ENCODE measurements at places on chromosomes 3 and 15.
A peak's percentile ranks its signal among the peaks of the same experiment; 100 is the strongest.

- DNase-seq, result no peak
Measured at GRCh38 chr15:50077176-50077575, 41.9 kb downstream of the ATP8B4 start.

DNA sequence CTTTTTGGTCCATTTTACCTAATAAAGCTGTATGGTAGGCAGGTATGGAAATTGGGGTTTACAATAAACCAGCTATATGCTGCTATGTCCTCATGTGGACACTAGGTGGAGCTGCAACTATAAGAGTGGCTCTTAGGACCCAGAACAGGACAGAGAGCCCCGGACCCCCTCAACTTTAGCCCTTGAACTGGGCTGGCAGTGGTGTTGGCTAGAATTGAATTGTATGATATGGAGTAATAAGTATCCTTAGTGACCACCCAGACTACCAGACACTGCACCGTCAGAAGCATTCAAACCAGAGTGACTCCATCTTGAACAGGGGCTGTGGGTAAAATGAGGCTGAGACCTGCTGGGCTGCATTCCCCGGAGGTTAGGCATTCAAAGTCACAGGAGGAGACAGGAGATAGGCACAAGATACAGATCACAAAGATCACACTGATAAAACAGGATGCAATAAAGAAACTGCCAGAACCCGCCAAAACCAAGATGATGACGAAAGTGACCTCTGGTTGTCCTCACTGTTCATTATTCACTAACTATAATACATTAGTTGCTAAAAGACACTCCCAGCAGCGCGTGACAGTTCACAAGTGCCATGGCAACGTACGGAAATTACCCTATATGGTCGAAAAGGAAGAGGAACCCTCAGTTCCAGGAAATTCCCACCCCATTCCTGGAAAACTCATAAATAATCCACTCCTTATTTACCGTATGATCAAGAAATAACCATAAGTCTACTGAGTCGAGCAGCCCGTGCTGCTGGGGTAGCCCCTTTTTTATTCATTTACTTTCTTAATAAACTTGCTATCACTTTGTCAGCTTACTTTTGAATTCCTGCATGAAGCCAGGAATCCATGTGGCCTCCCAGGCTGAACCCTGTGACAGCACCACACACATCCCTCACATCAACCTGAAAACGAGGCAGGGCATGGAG lies 68.7 kb upstream of the BLM start:
- peak; percentile 45 for DNase-seq

DNA sequence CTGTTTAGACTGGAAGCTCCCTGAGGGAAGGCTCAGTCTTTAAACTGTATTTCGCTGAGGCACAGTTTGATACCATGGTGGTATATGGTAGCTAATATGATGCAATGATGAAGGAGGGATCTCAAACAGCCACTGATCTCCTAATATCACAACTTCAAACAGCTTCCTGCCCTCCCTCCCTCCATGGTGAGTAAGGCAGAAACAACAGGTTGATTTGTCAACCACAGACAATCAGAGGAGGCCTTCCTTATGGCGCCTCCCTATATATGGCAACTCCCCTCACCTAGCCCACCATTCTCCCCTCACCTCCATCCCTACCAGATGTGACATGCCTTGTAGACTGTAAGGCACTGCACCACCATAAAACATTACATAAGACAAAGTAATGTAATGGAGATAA lies 316.5 kb upstream of the ICE2 start:
- DNase-seq, result no peak

GRCh38 chr3:28322464-28322863 lies 26.1 kb upstream of the ZCWPW2 start:
- no peak for DNase-seq

DNA sequence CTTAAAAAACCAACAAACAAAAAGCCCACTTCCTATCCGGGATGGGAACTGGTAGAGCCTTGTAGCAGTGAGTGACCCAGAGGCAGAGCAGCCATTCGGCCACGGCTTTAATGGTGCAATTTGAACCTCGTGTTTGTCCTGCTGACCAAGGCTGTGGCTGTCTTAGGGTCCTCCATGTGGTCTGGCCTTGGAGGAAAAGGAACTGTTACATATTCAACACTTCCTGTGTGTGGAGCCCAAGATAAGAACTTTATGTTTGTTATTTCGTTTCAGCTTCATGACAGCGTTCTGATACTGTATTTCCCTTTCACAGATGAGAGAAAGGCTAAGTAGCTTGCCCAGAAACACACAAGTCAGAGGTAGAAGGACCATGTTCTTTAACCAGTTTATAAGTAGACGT lies 269.8 kb downstream of the SV2B start:
- DNase-seq, result no peak

DNA sequence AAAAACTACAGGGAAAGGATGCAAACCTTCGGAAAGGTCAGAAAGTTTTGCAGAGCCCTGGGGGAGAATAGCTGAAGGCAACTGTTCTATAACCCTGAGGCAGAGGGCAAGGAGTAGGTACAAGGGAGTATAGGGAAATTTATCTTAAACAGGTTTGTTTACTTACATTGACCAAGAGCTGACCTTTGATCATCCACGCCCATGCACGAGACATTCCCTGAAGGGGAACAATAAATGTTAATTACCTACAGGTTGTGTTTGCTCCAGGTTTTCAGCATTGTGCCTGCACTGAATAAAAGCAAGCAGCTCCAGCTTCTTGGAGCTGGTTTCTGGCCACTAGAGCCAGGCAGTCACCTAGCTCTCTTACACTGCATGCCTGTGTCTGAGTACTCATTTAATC lies 524.5 kb upstream of the TGFBR2 start:
- DNase-seq, result no peak

DNA sequence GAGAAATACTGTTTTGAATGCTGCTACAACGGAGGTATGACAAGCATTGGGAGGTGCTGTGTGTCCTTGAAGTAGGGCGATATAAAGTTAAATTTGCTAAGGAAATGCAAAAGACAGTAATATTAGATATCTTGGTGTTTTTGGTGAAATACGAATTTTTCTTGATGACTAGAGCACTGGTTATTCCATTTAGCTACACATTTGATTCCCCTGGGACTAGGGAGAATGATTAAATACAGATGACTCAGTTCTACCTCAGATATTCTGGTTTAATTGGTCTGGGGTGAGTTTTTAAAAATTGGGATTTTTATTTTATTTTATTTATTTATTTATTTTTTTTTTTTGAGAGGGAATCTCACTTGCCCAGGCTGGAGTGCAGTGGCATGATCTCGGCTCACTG lies 18.7 kb upstream of the GADL1 start:
- DNase-seq, result no peak

DNA sequence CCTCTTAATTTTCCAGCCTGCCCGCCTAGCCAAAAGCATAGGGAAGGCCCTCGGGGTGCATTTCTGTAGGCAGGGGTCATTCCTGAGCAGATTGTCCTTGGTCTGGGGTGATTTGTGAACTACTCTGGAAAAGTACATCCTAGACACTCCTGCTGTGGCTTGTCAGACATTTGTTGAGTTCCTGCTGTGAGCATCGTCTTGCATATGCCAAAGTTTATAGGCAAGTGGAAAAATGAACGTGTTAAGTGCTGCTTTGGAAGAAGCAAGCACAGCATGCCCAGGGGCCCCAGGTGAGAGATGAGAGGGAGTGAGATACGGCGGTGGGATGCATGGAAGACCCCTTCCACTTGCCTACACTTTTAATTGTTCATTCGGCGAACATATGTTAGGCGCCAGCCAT lies 237.7 kb upstream of the ST8SIA2 start:
- no peak for DNase-seq

DNA sequence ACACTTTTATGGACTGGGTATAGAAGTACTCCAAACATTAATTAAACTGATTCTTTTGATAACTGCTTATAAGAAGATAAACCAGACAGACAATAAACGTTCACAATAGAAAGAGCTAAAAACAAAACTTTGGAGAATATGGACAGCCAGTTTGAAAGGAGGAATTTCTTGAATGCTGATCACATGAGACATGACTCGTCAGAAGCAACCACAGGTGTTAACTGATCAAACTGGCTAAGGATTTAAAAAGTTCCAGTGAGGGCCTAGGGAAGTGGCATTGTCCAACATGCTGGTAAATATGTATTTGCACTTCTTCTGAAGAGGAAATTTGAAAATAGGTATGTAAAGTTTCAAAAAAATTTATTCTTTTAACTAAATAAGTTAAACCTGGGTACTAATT lies 29.4 kb upstream of the AP3B2 start:
- no peak for DNase-seq

DNA sequence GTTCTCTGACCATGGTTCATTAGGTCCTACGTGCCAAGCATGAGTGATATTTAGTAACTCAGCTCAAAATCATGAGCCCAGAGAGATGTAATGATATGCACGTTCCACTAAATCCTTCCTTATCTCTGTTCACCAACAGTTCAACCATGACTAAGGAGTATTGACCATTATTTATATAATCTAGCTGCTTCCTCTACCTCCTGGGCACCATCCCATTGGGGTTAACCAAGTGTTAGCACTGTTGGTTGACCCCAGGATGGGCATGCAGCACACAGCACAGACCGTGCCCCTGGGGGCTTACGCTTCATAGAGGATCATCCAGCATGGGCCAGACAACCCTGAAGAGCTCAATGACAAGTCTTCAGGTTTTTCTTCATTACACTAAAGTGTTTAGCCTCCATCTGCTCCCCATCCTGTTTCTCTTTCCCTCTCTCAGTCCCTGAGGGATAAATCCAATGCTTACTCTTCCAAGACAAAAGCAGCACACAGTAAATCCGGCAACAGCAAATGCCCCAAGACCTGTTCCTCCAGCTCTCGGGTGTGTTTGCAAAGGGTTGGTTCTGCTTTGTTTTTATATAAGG lies 10.4 kb downstream of the FAM174B start:
- DNase-seq, result peak; percentile 97

DNA sequence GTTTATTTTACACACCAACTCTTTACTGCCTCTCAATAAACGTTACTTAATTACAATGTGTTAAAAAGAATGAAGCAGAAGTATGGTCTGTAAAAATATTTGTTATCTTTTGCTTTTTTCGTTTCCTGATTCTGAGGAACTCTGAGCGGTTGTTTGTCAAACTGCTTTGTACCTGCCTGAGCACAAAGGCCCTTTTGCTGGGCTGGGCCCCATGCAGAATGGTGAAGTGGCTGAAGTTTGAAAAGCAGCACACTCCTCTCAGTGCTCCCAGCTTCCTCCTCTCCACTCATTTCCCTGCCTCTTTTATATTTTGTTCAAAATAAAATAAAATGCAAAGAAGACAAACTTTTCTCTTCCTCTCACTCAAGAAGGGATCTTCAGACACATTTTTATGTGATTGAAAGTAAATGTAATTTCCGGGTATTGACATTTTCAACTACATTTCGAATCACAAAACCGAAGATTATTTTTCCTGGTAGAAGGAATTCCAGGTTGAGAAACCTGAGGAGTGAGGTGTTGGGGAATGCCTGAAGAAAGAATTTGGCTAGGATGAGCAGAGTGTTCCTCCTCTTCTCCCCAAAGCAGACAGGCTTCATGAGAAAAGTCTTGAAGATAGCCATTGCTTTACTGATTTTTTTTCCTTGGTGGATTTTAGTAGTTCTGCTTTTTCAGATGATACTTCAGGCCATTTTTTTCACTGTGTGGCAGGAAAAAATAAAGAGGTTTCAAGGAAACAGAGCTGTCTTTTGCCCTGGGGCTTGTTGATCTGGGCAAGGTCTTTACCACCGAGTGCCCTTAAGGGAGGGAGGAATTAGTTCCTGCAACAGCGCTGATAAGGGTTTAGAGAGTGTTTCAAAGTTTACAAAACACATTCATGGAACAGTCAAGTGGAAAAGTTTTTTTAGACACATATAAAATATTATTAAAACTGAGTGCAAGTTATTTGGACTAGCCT lies 229.8 kb downstream of the NFKBIZ start:
- DNase-seq, result no peak

GRCh38 chr3:157477441-157477840 lies 25.8 kb downstream of the VEPH1 start:
- DNase-seq, result no peak

Measured in Caki2 (cell line).